ENCODE measurements at places on chromosomes 1 and 21. TPM values are rescaled to one million over a fixed set of nuclear protein-coding genes. Genes with fewer than 3 reads are reported as not detected.

Gene CFAP126
- 0.20 TPM for total RNA-seq

Gene LIPI
- total RNA-seq = not detected

Gene LACTBL1
- not detected for total RNA-seq

Gene CA6
- not detected for total RNA-seq

Gene CRP
- not detected for total RNA-seq

Gene PADI4
- not detected for total RNA-seq

Gene COL6A1
- 23.6 TPM for total RNA-seq

Gene ZBED6
- 3.3 TPM for total RNA-seq

Gene CHIA
- not detected for total RNA-seq

Gene ALPL
- 0.25 TPM for total RNA-seq

Gene OR6K3
- not detected for total RNA-seq

Gene NLRP3
- not detected for total RNA-seq

Gene BLACAT1
- 0.05 TPM for total RNA-seq

Gene PDPN
- total RNA-seq = not detected

Gene PIGK
- 12.2 TPM for total RNA-seq

Gene OLFML2B
- 0.32 TPM for total RNA-seq

Gene SHISAL2A
- total RNA-seq = not detected

Gene SPATC1L
- total RNA-seq = not detected
